ENCODE measurements at places on chromosomes 5 and 9.

GRCh38 chr5:158868546-158868945, 231.2 kb downstream of the EBF1 start:
- no peaks in the 10 kb centered on the region for H3K4me1 ChIP-seq
- DNase-seq: no peak
- no peak overlapping the region for H3K4me3 ChIP-seq

DNA sequence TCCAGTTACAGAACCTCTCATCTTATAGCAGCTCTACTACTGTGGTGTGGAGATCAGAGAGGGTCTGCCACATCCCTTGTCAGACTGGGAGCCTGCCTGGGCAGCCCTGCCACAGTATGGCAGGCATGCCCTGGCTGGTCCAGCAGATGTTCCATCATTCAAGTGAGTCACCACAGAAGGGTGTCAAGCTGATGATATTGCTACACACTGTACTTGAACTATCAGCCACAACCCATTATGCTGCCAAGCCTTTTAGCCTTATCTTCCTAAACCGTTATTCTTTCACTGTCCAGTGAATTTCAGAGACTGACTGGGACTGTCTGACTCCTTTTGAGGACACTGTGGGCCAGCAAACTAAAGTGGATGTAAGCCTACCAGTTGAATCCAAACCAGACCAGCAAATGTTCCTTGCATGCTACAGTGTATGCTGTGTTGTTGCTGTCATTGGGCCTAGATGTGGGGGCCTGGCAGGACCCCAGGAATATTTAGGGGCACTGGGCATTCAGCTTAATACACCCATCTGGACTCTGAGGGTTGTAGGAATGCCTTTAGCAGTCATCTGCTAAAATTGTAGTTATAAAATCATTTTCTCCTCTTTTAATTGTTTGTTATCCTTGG, 202.6 kb downstream of the NR3C1 start:
- no peak overlapping the region for H3K4me3 ChIP-seq
- H3K4me1 ChIP-seq: no peaks in the 10 kb centered on the region
- no peak for DNase-seq
- H3K27me3 ChIP-seq: no peaks in the 10 kb centered on the region

- no peaks in the 10 kb centered on the region for H3K36me3 ChIP-seq
- no peak overlapping the region for H3K27ac ChIP-seq
- DNase-seq: no peak
- no peaks in the 10 kb centered on the region for H3K4me1 ChIP-seq
Observed at GRCh38 chr5:111853748-111854147, 96.8 kb upstream of the NREP start.

- H3K27ac ChIP-seq: no peak overlapping the region
- no peaks in the 10 kb centered on the region for H3K36me3 ChIP-seq
- no peaks in the 10 kb centered on the region for H3K27me3 ChIP-seq
- no peaks in the 10 kb centered on the region for H3K4me1 ChIP-seq
- peak; percentile 14 for DNase-seq
Observed at GRCh38 chr9:114069476-114070187, 8.5 kb downstream of the AMBP start.

GRCh38 chr5:135534609-135535419, 950 bp downstream of the NEUROG1 start:
- H3K4me1 ChIP-seq: no peaks in the 10 kb centered on the region
- H3K4me3 ChIP-seq: no peak overlapping the region
- H3K36me3 ChIP-seq: no peaks in the 10 kb centered on the region
- no peak overlapping the region for H3K27ac ChIP-seq
- DNase-seq: no peak
- H3K27me3 ChIP-seq: no peaks in the 10 kb centered on the region

- no peak overlapping the region for H3K27ac ChIP-seq
- H3K4me1 ChIP-seq: no peaks in the 10 kb centered on the region
- H3K36me3 ChIP-seq: no peaks in the 10 kb centered on the region
- H3K4me3 ChIP-seq: no peak overlapping the region
- no peaks in the 10 kb centered on the region for H3K27me3 ChIP-seq
Observed at GRCh38 chr5:91541696-91542095, 158.6 kb upstream of the ARRDC3 start.
